Lower lobe of right lung (tissue), 2 donors: ENCODE measurements at places on chromosomes 6 and 20.

DNA sequence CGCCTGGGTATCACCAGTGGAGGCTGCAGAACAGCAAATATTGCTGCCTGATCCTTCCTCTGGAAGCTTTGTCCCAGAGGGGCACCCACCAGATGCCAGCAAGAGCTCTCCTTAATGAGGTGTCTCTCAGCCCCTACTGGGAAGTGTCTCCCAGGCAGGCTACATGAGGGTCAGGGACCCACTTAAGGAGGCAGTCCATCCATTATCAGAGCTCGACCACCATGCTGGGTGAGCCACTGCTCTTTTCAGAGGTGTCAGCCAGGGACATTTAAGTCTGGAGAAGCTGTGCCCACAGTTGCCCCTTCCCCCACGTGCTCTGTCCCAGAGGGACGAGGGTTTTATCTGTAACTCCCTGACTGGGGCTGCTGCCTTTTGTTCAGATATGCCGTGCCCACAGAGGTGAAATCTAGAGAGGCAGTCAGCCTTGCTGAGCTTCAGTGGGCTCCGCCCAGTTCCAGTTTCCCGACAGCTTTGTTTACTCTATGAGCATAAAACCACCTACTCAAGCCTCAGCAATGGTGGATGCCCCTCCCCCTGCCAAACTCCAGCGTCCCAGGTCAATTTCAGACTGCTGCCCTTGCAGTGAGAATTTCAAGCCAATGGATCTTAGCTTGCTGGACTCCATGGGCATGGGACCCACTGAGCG is 25.9 kb upstream of the AIG1 start:
- peak; percentile 50 for DNase-seq

DNA sequence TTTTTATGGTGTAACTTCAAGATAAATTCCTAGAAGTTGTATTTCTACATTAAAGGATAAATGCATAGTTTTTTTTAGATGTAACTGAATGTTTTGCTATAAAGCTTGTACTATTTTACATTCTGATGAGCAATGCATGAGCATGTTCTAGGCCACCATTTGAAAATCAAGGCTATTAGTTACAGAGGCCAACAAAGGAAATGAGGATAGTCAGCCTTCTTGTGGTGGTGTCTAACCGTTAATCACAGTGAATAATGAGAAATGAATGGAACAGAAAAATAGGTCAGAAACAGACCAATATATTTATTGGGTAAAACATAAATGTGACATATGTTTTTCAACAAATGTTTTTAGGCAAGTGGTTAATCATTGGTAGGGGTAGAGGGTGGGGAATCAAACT is 37.6 kb upstream of the L3MBTL3 start:
- no peak for DNase-seq

DNA sequence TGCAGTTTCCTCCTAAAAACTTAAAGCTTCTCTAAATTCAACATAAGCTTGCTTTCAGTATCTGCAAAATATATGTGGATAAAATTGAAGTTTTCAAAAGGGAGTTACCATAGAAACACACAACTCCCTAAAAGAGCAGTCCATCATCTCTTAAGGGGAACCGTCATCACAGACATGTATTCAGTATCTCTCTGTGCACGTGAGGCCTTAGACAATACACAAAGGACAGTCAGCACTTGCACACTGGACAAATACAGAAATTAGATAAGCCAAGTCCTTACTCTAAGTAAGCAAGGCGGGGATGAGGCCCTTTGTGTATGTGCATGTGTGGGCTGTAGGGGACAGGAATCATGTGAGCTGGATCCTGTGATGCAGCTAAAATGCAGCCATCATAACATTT is 136.6 kb downstream of the BACH2 start:
- no peak for DNase-seq

GRCh38 chr6:10276106-10276505 is 138.8 kb downstream of the TFAP2A start:
- DNase-seq, result no peak
